ENCODE measurements at places on chromosomes 4 and X. TPM values are rescaled to one million over a fixed set of nuclear protein-coding genes. Genes with fewer than 3 reads are reported as not detected.

DNA sequence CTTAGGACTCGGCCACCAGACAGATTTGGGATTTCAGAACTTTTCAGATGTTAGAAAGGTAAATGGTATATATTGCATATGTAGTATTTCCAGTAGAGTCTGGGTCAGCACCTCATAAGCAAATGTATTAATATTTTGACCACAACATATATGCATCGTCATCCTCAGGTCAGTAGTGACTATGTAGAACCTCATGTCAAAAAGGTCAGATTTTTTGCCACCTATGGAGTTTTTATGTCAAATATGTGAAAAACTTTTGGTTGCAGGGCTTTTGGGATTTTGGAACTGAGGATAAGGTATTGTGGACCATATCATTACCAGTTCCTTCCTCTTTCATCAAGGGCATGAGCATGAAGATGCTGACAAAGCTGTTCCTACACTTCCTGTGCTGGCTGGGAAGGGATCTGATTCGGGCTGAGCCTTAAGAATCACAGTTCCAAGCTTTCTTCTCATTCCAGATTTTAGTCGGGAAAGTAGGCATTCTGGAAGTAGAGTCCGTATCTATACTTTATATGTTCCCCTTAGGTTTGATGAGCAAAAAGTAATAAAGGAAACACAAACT lies 183.0 kb upstream of the PGRMC2 start:
- no peaks in the 10 kb centered on the region for H3K36me3 ChIP-seq
- no peaks in the 10 kb centered on the region for H3K4me1 ChIP-seq
- H3K27me3 ChIP-seq, result peaks cover 2% of the 10 kb centered on the region

DNA sequence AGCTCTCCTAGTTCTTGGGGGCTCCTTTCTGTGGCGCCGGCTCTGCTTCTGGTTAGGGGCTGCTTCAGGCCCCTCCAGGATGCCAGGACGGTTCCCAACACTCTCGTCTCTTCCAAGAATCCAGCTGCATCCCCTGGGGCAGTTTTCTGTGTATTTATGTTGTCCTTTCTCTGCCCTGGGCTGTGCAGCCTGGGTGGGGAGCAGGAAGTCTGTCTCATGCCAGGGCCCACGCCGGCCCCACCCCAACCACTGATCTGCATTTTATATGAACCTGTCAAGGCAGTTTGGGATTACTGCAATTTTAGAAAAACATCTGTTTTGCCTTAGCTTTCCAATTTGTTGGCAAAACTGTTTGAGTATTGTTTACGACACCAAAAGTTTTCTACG lies 14.6 kb downstream of the CTBP1 start:
- no peak for DNase-seq
- peaks cover 13% of the 10 kb centered on the region for H3K36me3 ChIP-seq
- H3K27me3 ChIP-seq, result peaks cover 7% of the 10 kb centered on the region
- peak overlapping the region; percentile 48 for H3K27ac ChIP-seq

Gene BRCC3
- 34.2 TPM for polyA plus RNA-seq

GRCh38 chrX:150602743-150603142 lies 34.3 kb downstream of the MTM1 start:
- no peak for DNase-seq
- H3K27me3 ChIP-seq, result no peaks in the 10 kb centered on the region
- H3K4me1 ChIP-seq, result no peaks in the 10 kb centered on the region

- no peak overlapping the region for H3K27ac ChIP-seq
- no peak overlapping the region for H3K4me3 ChIP-seq
- peaks cover 3% of the 10 kb centered on the region for H3K27me3 ChIP-seq
- no peak for DNase-seq
- peaks cover 9% of the 10 kb centered on the region for H3K4me1 ChIP-seq
These were observed 146.4 kb downstream of the AMMECR1 start for GRCh38 chrX:110171442-110171841.

GRCh38 chr4:176443117-176443516 lies 123.4 kb downstream of the SPCS3 start:
- H3K4me1 ChIP-seq, result no peaks in the 10 kb centered on the region
- no peaks in the 10 kb centered on the region for H3K36me3 ChIP-seq
- no peaks in the 10 kb centered on the region for H3K27me3 ChIP-seq
- no peak overlapping the region for H3K4me3 ChIP-seq
- no peak overlapping the region for H3K27ac ChIP-seq

- peaks cover 11% of the 10 kb centered on the region for H3K4me1 ChIP-seq
- H3K4me3 ChIP-seq, result no peak overlapping the region
- H3K27me3 ChIP-seq, result peaks cover 4% of the 10 kb centered on the region
- no peaks in the 10 kb centered on the region for H3K36me3 ChIP-seq
- no peak for DNase-seq
- no peak overlapping the region for H3K27ac ChIP-seq
These were observed 62.2 kb downstream of the STOX2 start for GRCh38 chr4:183967266-183967665.

DNA sequence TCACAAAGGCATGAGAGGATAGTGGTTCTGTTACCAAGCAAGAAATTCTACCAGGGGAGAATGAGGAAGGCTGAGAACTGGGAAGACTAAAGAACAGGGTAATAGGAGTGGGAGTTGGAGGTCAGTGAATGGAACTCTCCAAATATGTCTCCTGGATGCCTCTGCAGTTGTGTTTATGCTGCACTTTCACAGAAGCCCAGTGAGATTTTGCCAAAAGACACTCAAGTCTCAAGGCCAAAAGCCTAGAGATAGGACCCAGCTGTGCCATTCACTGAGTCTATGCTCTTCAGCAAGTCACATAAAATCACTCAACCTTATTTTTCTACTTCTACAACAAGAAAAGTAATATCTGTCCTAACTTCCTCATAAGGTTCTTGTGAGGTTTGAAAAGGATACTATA lies 285.4 kb downstream of the UNC5C start:
- H3K4me1 ChIP-seq, result no peaks in the 10 kb centered on the region
- no peak overlapping the region for H3K27ac ChIP-seq
- DNase-seq, result no peak
- no peak overlapping the region for H3K4me3 ChIP-seq

Gene CLNK
- not detected for polyA plus RNA-seq

DNA sequence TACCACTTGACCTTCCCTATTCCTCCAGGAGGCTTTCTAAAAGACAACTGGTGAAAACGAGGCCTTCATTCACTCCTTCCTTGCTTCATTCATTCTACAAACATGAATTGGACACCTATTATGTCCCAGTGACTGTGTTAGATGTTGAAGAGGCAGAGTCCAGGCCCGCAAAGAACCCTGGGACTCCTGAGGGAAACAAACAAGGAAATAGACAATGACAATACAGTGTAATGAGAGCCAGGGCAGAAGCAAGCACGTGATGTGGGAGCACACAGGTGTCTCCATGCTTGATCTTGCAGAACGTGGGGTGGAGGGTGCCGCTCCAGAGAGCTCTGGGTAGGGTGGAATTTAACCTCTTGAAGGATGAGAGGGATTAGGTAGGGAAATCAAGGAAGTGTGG lies 137.6 kb upstream of the KLF3 start:
- H3K27ac ChIP-seq, result no peak overlapping the region
- H3K27me3 ChIP-seq, result peaks cover 4% of the 10 kb centered on the region
- no peak overlapping the region for H3K4me3 ChIP-seq
- DNase-seq, result no peak
- peaks cover 29% of the 10 kb centered on the region for H3K4me1 ChIP-seq

DNA sequence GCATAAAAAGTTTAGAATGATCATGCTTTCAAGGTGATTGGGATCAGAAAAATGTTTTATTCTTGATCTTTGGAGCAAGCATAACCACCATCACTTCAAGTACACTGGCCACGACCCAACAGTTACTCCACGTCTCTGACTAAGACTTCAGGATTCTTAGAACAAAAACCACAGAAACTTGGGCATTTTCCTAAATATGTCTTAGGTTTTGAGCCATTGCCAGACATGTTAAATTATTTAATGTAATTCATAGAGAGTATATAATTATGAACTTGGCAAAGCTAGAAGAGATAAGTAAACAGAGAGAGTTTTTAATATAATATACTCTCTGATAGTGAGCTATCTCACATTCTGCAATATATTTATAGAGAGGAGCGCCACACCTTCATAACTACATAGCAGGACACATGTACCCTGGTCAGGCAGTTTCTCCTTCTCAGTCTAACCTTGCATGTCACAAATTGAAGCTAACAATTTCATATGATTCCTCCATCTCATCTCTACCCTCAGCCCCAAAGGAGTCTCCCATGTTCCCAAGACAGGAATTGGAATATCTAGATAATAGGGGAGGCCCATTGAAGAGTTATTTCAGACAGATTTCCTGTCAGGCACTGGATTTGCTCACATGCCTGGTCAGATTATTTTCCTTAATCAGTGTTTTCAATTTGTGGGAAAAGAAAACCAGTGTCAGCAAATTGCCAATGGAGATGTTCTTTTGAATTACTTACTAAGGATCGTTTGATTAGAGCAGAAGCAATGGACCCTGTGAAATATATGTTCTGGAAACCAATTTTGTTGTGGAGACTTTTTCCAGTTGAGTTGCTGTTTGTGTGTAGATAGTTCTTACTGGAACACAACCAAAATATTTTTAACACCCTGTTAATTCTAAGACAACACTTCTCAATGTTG lies 61.7 kb upstream of the GUCY1A1 start:
- H3K4me1 ChIP-seq, result no peaks in the 10 kb centered on the region
- no peak for DNase-seq
- H3K36me3 ChIP-seq, result no peaks in the 10 kb centered on the region
- no peak overlapping the region for H3K27ac ChIP-seq
- peaks cover 7% of the 10 kb centered on the region for H3K27me3 ChIP-seq
- H3K4me3 ChIP-seq, result no peak overlapping the region

Gene MID1
- polyA plus RNA-seq, result not detected

DNA sequence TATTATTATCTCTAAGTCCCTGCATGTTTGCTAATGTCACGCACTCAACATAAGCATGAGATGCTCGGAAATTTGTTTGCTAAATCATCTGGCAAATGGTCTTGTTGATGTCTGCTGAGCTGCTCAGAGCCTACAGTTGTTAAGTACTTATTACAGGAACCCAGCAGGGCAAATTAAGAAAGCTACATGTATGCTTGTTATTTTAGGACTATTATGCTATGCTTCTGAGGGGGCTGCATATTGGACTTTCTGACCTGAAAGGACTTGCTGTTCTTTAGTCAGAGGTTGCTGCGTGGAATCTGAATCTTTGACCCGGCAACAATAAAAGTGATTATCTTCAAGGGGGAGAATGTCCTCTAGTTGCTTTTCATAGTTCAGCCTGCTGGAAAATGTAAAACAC lies 36.3 kb upstream of the TENM3 start:
- no peaks in the 10 kb centered on the region for H3K36me3 ChIP-seq
- peaks cover 4% of the 10 kb centered on the region for H3K27me3 ChIP-seq
- DNase-seq, result no peak

Gene FRG2
- polyA plus RNA-seq, result not detected

Gene SPATA4
- not detected for polyA plus RNA-seq

Gene BRS3
- not detected for polyA plus RNA-seq

DNA sequence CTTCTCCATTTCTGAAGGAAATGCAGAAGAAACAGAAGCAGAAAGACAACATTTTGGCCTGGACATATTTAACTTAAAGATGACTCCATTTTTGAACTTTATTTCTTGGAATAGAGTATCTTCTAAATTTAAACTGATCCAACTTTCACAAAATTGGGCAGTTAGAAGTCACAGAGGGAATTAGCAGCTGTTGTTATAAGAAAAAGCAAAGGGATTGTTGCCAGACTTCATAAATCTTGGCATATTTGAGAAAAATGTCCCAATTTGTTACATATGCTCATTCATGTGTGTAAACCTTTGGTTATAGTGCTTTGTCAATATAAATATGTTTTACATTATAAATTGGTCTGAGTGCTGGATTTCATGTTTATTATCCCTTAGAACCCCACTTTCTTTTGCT lies 3.4 kb downstream of the GLUD2 start:
- H3K27me3 ChIP-seq, result no peaks in the 10 kb centered on the region
- H3K4me3 ChIP-seq, result no peak overlapping the region
- DNase-seq, result no peak
- H3K36me3 ChIP-seq, result no peaks in the 10 kb centered on the region

GRCh38 chr4:122783301-122784215 lies 43.1 kb upstream of the FGF2 start:
- no peaks in the 10 kb centered on the region for H3K4me1 ChIP-seq
- H3K27me3 ChIP-seq, result peaks cover 4% of the 10 kb centered on the region
- H3K36me3 ChIP-seq, result no peaks in the 10 kb centered on the region
- H3K27ac ChIP-seq, result no peak overlapping the region
- H3K4me3 ChIP-seq, result no peak overlapping the region
- DNase-seq, result no peak

DNA sequence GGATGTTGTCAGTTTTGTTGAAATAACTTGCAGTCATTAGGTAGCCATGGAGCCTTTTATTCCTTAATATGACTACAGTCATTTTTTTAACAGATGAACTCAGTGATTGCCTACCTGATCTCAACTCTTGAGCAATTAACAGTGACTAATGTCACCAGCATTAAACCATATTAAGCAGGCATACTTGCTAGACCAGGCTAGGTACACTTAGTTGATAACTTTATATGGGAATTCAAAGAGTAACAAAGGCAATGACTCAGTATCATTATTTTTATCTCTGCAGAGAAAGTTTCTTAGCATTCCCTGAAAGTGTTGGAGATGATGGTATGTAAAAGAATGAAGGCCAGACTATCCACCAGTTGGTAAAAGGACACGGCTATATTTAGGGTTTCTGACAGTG lies at the start of gene C4orf54:
Gene C4orf54, minus strand, starts transcription at position 31 of the 400 bp plus-strand sequence. CDS start 3,180 bp downstream, outside the sequence.
- DNase-seq, result no peak
- no peaks in the 10 kb centered on the region for H3K36me3 ChIP-seq
- H3K4me1 ChIP-seq, result no peaks in the 10 kb centered on the region
- H3K4me3 ChIP-seq, result no peak within 1 kb of the TSS
- H3K27ac ChIP-seq, result no peak within 1 kb of the TSS
- peaks cover 3% of the 10 kb centered on the region for H3K27me3 ChIP-seq

Gene BEX5
- polyA plus RNA-seq, result 4.2 TPM

Gene FAT1
- not detected for polyA plus RNA-seq

DNA sequence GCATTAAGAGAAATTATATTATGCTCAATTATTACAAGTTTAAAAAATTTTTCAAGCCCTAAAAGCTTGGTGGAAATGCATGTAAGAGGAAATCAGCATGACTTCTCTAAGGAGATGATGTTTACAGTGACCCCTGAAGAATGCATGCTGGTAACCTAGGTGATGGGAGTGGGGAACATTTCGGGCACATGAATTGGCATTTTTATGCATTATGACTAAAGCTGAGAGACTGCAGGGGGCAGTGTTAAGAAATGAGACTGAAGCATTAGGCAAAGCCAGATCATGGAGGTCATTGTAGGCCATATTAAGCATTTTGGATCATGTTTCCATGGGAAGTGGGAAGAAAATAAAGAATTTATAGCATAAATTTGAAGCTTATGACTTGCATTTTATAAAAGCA lies 421.3 kb downstream of the FAT4 start:
- no peak for DNase-seq
- H3K36me3 ChIP-seq, result no peaks in the 10 kb centered on the region
- H3K27me3 ChIP-seq, result no peaks in the 10 kb centered on the region
- no peaks in the 10 kb centered on the region for H3K4me1 ChIP-seq
- no peak overlapping the region for H3K4me3 ChIP-seq
- no peak overlapping the region for H3K27ac ChIP-seq

DNA sequence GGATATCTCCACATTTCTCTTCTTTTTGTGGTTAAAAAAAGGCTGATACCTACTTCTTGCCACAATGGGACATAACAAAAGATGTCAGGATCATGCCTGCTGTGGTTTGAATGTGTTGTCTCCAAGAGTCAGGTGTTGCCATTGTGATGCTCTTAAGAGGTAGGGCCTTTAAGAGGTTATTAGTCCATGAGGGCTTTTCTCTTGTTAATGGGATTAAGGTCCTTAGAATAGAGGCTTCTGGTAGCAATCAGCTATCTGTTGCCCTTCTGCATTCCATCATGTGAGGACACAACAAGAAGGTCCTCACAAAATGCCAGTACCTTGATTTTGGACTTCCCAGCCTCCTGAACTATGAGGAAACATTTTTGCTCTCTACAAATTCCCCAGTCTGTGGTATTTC lies 191.4 kb downstream of the GBA3 start:
- H3K4me3 ChIP-seq, result no peak overlapping the region
- no peaks in the 10 kb centered on the region for H3K36me3 ChIP-seq
- no peaks in the 10 kb centered on the region for H3K4me1 ChIP-seq
- DNase-seq, result no peak

Gene KLB
- 0.11 TPM for polyA plus RNA-seq
